ENCODE measurements at places on chromosomes 7 and 10.

DNA sequence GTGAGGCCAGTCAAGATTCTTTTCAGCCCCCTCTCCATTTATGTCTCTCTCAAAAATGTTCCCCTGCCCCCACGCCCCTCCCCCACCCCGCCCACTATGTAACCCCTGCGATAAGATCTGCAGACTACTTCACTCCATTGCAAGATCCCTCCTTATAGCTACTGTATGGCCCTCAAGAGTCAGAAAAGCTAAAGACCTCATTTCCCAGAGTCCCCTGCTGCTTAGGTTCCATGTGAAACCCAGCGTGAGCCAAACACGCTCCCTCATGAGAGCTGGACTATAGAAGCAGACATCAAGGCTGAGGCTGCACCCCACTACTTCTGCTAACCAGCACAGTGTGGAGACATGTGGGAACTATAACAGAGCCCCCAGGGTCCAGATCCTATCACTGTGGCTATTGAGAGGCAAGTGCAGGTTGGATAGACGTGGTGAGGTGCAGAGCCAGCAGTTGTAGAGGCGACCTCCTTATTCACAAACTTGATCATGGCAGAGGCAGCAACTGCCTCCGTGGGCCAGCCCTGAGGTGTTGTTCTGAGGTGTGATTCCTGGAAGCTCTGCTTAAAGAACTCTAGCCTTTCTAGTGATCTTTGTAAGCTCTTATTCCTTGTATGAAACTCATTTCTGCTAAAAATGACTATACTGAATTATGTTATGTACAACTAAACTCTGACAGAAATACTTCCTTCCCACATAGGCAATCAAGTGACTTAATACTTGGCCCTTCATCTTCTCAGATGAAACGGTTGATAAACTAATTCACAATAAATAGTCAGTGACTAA, 117.0 kb upstream of the ARID5B start:
- DNase-seq, result no peak

- DNase-seq, result no peak
Measured at GRCh38 chr10:42941790-42942189, 135.1 kb upstream of the RET start.

DNA sequence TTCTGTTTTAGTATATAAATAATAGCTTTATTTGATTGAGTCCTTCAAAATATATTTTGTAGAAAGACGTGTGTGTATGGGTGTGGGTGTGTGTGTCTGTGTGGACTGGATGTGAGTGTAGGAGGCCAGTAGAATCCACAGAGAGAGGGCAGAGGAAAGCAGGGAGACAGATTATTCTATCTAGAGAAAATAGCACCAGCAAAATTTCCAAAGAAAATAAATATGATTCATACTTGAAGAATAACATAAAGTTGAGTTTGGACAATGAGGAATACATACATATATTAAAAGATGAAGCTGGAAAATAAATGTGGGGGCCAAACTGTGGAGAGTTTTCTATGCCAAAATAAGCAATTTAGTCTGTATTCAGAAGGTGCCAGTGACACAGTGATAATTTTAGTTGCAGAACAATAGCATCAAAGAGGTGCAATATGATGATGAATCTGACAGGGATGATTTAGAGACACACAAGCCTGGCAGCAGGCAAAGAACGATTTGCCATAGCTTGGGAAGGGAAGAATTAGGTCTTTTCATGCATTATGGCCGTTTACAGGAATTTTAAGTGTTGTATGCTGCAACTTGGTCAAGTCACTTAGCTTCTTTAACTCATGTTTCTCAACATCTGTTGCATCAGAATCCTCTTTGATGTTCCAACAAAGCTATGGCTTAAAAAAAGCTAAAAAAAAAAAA, 121.3 kb downstream of the SEMA3A start:
- no peak for DNase-seq

DNA sequence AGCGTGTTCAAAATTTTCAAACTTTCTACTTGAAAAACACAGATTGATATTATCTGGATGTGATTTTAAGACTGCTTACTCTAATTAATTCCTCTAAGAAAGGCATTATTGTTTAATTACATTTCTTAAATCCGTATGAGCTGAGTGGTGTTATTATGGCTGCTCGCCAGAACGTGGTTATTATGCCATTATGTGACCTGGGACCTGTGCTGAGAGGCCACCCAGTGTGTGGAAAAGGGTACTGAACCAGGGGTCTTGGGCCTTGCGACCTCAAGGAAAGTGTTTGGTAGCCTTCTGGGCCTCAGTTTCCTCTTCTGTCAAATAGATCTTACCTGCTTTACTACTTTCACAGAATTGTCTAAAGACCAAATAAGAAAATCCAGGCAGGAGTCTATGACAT, 15.4 kb downstream of the LGI1 start:
- DNase-seq, result no peak

GRCh38 chr10:121684276-121684675, 86.0 kb upstream of the FGFR2 start:
- no peak for DNase-seq

- DNase-seq, result no peak
Measured at GRCh38 chr7:116828281-116828680, 34.1 kb upstream of the CAPZA2 start.

DNA sequence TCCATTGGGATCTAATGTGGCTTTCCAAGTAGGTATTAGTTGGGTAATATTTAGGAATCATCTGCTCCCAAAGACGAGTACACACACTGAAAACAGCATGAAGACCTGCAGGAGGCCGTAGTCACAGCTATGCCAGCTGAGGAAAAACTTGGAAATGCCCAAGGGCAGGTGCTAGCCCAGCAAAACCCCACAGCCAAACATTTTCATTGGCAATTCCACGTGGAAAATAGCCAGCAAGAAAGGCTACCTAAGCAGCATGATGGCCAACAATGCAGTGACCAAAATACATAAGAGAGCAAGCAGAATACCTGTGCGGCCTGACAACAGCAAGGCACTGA, 32.7 kb downstream of the DOCK4 start:
- no peak for DNase-seq

DNA sequence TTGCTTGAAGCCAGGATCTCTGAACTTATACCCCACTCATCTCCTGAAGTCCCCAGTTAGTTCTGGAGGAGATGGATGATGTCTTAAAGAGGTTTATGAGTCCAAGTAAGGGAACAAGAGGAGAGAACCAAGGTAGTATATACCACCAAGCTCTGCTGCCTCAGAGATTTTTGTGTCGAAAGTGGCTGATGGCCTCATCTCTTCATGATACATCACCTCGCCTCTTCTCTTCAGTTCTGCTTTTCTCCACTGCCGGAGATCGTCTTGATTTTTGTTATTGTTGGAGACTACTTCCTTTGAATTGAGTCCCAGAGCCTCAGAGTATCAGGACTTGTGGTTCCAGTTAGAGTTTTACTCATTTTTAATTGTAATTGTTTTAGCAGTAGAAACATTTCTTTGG, 1.9 kb downstream of the VTI1A start:
- no peak for DNase-seq

GRCh38 chr7:97017192-97018125, 7.2 kb downstream of the DLX5 start:
- DNase-seq, result no peak

DNA sequence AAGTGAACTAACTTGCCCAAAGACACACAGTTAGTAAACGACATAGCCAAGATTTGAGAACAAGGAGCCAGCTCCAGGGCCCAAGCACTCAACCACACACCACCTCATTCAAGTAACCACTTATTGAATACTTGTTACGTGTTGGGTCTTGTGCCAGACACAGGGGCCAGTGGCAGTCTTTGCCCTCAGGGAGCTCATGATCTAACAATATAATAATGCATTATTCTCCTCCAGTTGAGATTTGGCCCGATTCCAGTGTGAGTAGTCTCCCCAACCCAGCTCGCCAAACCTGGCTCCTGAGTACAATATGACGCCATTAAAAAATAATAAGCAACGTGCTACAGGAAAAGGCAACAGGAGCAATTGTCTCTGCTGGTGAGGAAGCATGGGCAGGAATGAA, 14.4 kb upstream of the STK17A start:
- no peak for DNase-seq

DNA sequence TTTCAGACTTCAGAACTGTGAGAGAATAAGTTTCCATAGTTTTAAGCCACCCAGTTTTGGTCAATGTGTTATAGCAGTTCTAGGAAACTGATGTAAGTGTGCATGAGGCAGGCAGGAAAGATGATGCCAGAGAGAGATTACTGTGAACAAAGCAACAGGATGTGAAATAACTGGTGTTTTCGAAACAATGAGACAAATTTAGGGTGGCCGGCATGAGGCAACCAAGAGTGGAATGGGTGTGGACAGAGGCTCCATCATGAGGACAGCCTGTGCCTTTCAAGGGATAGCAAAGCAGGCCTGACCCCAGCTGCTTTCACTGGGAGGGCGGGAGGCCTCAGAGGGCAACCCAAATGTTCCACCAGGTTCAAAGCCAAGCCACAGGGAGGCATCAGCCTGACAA, 67.3 kb upstream of the UCN3 start:
- peak; percentile 64 for DNase-seq

DNA sequence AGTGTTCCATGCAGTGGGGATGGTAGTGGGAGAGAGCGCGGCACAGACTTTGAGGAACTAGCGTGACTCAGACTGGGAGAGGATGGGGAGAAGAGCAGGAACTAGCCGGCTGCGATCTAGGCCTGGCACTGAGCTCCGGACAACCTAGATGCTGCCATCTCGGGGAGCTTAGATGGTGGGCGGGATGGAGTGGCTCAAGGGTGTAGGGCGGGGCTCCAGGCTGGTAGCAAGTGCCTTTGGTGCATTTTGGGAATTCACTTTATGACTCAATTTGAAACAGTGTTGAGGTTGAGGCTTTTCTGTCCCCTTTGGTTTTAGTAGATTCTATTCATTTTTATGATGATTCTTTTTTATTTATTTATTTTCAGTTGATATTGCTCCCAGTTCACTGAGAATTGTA, 185.3 kb upstream of the GPR26 start:
- no peak for DNase-seq

GRCh38 chr7:134211817-134212216, 84.7 kb downstream of the LRGUK start:
- no peak for DNase-seq

DNA sequence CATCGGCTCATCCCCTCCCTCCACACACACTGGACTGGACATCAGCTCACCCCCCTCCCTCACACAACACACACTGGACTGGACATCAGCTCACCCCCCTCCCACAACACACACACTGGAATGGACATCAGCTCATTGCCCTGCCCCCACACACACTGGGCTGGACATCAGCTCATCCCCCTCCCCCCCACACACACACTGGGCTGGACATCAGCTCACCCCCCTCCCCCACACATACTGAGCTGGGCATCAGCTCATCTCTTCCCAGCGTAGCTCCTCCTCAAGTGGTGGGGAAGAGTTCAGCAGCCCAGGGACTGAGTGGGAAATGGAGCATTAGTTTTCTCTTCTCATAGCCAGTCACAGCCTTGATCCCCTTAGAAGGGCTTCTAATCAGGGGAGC, 58.1 kb upstream of the WDR11 start:
- no peak for DNase-seq

GRCh38 chr7:138015096-138015495, 13.2 kb upstream of the CREB3L2 start:
- DNase-seq, result no peak

DNA sequence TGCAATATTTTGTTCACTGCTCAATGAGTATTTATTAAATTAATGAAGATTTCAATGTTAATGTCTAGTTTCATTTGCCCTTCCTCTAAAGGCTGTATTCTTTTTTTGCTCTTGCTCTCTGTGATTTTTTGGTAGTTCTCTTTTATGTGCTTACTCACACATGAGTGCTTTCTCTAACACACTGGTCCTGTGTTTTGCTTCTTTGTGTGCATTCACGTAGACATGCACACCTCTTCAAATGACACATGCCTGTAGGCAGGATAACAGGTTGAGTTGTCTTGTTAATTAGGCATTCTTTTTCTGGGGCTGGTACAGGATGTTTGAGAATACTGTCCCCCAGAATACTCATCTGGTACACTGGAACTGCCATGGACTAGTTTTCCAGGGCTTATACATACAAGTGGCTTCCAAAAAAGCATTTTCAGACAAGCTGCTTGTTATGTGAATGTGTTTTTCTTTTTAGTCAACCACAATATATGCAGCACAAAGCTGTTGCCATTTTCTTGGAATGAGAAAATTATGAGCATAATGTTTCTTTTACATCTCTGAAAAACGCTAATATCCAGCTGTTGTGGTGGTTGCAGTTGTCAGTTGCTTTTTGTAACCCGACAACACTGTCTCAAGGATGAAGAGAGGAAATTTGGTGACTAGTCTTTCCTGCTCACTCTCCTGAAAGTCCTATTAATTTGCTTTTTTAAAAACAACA, 416.4 kb downstream of the AUTS2 start:
- DNase-seq, result no peak

DNA sequence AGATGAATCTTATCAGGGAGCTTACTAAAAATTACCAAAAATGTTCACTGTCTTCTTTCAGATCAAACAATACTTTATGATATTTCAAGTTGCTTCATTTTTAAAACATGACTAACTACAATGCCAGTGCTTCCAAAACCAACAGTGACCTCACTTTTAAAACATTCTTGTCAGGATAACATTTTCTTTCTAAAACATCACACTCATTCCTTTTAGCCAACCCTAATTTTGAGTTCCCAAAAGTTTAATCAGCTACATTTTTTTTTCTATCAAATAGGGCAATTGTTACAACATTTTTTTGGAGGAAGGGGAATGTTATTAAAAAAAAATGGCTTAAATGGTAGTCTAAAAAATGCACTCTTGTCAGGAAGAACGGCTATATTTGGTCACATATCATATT, 37.3 kb downstream of the RTKN2 start:
- DNase-seq, result no peak

DNA sequence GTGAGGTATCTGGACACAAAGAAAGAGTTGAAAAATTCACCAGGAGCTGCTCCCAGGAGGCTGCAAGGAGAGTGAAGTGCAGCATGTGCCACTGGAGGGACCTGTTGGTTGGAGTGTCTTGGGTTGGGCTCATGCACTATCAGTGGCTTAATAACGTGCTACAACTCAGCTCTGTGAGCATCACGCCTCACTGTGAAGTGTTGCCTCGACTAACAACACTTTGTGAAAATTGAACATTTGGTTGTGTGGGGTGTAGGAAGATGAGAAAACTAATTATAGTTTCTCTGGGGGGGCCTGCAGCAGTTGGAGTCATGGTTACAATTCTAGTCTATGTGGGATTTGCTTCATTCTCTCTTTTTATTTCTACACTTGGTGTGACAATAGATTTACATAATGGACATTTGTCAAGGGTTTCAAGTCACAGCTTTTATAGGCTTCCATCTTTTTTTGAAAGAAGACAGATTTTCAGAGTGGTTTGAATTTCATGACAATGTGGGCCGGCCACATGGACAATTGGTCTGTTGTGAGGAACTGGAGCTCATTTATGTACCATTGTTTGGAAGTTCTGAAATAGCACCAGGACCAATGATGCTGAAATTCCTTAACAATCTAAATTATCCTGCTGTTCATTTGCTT, 121.3 kb downstream of the RAMP3 start:
- DNase-seq, result no peak

GRCh38 chr7:55185321-55185802, 166.5 kb downstream of the EGFR start:
- no peak for DNase-seq

- no peak for DNase-seq
Measured at GRCh38 chr10:31926160-31926559, 2.5 kb downstream of the ARHGAP12 start.

Data from Right ventricle myocardium superior (tissue), 1 donor.